ENCODE measurements at places on chromosomes 16 and 17.

DNA sequence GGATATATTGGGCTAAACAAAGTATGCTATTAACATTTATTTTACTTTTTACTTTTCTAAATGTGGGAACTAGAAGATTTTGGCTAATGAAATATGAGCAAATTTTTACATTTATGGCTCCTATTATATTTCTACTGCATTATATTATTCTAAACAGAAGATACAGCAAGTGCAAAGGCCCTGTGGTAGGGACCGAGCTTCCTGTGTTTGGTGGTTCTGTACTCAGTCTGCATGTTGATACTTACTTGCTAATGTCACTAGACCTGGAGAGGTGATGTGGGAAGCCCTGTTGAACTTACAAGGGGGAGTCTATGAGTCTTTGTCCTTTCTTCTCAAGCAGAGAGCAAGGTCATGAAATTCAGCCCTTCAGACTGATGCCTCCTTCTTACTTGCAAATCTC is 10.0 kb upstream of the IRX3 start:
- DNase-seq = no peak

DNA sequence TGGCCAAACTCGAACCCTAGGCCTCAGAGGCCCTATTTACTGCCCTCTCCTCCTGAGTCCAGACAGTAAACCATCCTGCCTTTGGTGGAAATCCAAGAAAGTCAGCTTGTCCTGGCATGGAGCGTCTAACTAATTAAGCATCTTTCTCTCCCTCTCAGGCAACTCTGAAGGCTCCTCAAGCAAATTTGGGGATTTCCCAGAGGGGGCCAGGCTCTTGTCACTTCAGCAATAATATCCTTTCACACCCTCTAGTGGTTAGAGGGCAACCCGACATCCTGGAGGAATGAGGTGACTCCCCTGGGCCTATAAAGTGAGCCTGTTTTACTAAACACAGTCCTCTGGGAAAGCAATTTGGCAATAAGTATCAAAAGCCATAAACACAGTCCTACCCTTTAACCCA is 60.4 kb downstream of the NOG start:
- DNase-seq = peak; percentile 39

- no peak for DNase-seq
Measured at GRCh38 chr16:19210280-19210924, 42.4 kb downstream of the SYT17 start.

GRCh38 chr16:66548068-66548467 is 1.9 kb downstream of the TK2 start:
- no peak for DNase-seq

DNA sequence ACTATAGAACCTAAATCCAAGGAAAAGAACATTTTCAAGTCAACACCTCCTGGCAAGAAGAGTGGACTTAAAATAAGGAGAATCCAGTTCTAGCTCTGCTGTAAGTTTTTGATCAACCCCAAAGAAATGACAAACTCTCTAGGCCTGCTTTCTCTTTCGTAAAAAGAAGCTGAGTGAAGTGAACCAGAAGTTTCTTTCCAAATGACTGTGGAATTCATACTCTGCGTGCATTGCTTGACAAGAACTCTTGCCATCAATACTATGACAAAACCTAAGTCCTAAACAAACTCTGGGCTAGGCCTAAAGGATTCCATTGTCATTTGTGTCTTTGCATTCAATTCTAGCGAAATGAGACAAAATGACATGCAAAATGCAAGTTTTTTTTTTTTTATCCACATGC is 187.5 kb upstream of the SOX9 start:
- no peak for DNase-seq

DNA sequence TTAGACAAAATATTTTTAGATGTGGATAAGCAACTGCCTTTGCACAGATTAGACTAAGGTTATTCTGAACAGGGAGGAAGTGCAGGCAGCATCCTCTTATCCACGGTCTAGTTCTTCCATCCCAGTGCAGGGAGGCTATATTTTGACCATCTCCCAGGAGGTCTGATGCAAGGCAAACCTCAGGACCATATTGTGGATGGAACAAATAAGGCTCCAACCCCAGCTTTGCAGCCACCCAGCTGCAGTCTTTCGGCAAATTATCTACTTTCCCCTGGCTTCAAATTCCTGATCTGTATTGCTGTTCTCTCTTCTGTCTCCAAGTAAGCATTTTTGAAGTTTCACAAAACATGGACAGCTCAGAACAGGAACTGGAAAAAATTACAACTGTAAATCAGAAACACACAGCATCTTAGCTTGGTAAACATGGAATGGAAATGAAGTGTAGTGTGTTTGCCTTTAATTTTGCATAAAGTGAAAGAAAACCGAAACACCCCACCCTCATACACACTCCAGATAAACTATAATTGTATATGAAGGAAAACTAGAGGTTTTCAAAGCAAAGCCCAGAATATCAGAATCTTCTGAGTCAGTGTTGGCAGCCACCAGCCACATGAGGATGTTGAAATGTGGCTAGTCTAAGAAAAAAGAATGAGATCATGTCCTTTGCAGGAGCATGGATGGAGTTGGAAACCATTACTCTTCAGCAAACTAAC is 33.5 kb upstream of the MON1B start:
- DNase-seq = no peak

GRCh38 chr17:47287068-47287467 is 33.4 kb downstream of the ITGB3 start:
- no peak for DNase-seq

- DNase-seq = no peak
Measured at GRCh38 chr17:49247944-49248343, 17.4 kb upstream of the PHOSPHO1 start.

- no peak for DNase-seq
Measured at GRCh38 chr17:76492123-76492988, 8.9 kb downstream of the RHBDF2 start.

DNA sequence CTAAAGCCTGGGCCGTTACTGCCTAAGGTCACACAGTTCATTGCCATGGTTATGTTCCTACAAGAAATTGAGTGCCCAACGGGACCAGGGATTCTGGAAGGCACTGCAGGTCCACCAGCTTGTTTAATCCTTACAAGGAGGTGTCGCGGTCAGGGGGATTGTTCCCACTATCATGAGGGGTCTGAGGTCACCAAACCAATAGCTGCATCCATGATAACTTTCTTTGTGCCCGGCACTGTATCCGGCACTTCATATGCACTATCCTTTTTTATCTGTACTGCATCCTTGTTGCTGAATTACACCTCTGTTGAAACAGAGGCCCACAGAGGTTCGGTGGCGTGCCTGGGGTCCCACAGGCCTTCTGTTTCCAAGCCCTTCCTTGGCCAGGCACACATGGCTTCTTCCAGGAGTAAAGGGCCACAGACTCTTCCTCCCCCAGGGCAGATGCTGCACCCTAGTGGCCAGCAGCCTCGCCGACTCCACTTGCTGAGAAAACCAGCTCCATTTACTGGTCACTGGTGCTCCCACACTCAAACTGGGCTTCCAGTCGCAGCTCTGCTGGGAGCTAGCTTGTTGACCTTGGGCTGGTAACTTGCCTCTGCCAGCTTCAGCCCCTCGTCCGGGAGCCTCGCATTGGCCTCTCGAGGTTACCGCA is 82.0 kb upstream of the PLCG2 start:
- peak; percentile 22 for DNase-seq

GRCh38 chr17:18139949-18140348 is 31.4 kb downstream of the MYO15A start:
- DNase-seq = no peak

GRCh38 chr17:45013021-45013997 is 38.1 kb downstream of the DCAKD start:
- DNase-seq = no peak

DNA sequence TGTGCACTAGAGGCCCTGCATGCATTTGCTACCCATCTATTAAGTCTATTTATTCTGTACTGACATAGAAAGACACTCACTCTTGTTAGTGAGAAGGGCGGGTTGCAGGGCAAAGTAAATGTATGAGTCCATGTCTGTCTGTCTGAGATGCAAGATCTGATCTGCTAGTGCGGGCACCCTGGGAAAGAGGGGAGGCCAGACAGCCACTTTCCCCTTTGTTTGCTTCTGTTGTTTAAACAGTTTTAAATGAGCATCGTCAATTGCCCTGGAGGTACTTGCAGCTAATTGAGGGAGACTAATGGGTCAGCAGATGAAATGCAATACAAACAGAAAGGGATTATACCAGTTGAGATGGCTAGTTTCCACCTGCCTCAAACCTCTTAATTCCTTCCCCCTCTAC is 24.9 kb downstream of the SCNN1G start:
- DNase-seq = no peak

- no peak for DNase-seq
Measured at GRCh38 chr17:17141860-17142552, 64.1 kb downstream of the PLD6 start.

- DNase-seq = no peak
Measured at GRCh38 chr16:67702130-67702529, 17.0 kb downstream of the GFOD2 start.

DNA sequence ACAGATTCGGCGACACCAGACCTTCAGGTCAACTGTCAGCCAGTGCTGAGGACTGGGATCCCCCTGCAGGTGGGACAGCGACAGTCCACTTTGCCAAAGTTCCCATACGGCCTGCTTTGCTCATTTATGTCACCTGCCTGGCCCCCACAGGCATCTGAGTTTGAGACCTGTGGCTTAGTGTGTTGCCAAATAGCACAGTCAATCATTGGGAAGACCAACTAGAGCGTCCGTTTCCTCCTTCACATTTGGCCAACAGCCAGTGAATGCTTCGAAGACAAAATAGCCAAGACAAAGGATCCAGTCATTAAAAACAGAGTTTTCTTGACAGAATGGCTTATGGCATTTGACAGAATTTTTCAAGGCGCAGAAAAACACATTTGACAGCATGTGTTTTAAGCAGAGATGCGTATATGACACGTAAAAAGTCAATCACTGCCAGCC is 113.8 kb downstream of the ABCC12 start:
- no peak for DNase-seq

- no peak for DNase-seq
Measured at GRCh38 chr16:49855280-49855821, 561 bp downstream of the ZNF423 start.
